Activated CD4-positive, alpha-beta memory T cell treated with anti-CD3 and anti-CD28 coated beads for 36 hours (primary cell): ENCODE measurements at places on chromosomes 4 and X. TPM values are rescaled to one million over a fixed set of nuclear protein-coding genes. Genes with fewer than 3 reads are reported as not detected.

DNA sequence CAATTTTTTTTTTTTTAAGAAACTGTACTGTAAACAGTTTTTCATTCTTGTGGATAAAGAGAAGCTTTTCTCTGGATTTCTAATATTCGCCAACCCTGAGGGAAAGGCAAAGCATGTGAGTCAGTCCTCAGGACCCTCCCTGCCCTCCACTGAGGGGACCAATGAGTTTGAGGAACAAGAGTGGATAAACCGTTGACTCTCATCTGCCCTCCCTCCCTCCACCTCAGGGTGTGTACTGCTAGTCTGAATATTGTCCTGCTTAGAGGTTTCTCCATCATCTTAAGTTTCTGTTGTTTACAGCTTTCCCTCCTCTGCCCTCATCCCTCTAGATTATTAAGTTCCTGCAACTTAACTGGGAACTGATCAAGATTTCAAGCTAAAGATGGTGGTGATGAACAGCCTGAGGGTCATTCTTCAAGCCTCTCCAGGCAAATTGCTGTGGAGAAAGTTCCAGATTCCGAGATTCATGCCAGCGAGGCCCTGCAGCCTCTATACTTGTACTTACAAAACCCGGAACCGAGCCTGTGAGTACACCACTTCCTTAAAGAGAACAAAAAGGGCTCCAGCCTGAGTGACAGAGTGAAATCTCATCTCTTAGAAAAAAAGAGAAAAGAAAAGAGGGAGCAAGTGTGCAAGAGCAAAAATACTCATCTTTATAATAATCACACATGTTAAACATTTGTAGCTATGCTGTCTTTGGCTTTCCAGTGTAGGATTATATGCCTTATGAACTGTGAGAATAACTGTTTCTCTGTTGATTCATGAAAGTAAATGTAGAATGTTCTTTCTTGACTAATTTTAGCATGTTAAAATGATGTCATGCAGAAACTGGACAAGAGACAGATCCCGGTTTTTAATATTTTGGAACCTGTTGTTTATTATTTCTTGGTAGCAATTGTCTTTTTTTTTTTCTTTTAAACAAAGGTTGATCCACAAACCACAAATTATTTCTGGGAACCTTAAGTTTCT lies 11.9 kb downstream of the CA5B start:
- H3K36me3 ChIP-seq = peaks cover 3% of the 10 kb centered on the region
- DNase-seq = peak; percentile 35
- peaks cover 67% of the 10 kb centered on the region for H3K4me1 ChIP-seq
- H3K4me3 ChIP-seq = peak overlapping the region; percentile 53
- H3K27me3 ChIP-seq = no peaks in the 10 kb centered on the region

- DNase-seq = no peak
- H3K4me1 ChIP-seq = no peaks in the 10 kb centered on the region
- no peaks in the 10 kb centered on the region for H3K36me3 ChIP-seq
- no peak overlapping the region for H3K4me3 ChIP-seq
These were observed 14.6 kb downstream of the SYTL4 start for GRCh38 chrX:100717363-100717762.

DNA sequence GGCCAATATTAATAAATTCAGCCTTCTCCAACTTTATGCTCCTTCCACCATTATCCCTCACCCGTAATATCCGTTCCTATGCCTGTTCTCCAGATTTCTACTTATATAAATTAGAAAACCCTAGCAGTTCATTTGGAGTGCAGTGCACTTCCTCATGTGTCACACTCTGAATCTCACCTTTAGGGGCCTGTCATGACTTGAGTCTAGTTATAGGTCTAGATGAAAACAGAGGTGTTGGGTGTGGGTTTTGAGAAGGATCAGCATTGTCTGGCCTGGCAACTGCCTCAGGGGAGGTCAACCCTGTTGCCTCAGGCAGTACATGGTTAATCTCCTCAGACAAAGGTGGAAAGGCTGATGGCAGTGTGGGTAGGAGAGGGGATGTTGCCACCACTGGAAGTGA lies 876.8 kb downstream of the FAT4 start:
- no peak for DNase-seq
- H3K4me1 ChIP-seq = no peaks in the 10 kb centered on the region
- H3K27ac ChIP-seq = no peak overlapping the region
- no peaks in the 10 kb centered on the region for H3K27me3 ChIP-seq

DNA sequence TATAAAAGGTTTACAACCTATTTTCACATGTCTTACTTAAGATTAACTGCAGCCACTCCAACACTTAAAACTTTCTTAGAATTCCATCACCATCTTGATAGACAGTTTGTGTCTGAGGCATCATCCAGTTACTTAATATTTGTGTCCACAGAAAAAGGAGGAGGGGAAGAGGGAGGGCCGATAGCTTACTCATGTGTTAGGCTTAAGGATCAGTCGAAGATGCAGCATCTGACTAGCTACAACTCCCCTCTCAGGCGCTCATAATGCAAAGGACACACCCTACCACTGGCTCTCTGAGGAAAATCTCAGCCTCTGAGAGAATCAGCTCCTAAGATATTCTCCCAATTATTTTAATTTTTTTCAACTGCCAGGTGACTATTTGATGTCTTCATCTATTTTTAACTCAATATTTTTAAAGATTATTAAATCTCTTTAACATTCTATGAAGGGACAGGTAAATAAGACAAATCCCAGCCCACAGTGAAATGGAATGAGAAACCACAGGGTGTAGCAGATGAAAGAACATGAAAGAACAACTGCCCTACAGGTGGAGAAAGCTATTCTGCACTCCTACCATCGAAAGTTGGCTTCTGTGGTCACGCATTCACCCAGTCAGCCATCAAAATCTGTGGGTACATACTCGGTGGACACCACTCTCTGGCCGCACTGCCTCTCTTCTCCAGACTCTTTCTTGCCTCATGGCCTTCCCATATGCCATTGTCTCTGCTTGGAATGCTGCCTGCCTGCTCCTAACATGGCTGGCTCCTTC lies 48.0 kb downstream of the ARAP2 start:
- H3K4me3 ChIP-seq = no peak overlapping the region
- DNase-seq = no peak
- H3K4me1 ChIP-seq = peaks cover 22% of the 10 kb centered on the region
- no peak overlapping the region for H3K27ac ChIP-seq
- no peaks in the 10 kb centered on the region for H3K27me3 ChIP-seq
- H3K36me3 ChIP-seq = peaks cover 24% of the 10 kb centered on the region

MCUB gene
- total RNA-seq = 80.5 TPM
